ENCODE measurements at places on chromosomes 5 and 9.

DNA sequence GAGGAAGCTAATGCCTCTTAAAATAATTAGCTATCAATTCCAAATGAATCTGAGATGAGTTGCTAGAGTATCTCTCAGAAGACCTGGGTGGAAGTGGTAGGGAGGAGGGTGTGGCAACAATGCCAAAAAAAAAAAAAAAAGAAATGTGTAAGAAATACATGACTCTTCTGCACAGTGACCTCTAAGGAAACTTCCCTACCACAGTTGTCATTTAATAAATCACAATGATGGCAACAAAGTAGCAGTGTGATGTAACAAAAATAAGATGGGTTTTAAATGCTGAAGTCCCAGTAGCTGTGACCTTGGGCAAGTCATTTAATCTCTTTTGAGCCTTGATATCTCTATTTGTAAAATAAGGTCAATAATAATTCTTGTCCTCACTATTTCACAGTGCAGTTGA is 7.2 kb downstream of the FOXD1 start:
- H3K4me3 ChIP-seq: no peak overlapping the region
- no peak for DNase-seq
- H3K27me3 ChIP-seq: peaks cover 74% of the 10 kb centered on the region
- H3K4me1 ChIP-seq: peaks cover 8% of the 10 kb centered on the region

DNA sequence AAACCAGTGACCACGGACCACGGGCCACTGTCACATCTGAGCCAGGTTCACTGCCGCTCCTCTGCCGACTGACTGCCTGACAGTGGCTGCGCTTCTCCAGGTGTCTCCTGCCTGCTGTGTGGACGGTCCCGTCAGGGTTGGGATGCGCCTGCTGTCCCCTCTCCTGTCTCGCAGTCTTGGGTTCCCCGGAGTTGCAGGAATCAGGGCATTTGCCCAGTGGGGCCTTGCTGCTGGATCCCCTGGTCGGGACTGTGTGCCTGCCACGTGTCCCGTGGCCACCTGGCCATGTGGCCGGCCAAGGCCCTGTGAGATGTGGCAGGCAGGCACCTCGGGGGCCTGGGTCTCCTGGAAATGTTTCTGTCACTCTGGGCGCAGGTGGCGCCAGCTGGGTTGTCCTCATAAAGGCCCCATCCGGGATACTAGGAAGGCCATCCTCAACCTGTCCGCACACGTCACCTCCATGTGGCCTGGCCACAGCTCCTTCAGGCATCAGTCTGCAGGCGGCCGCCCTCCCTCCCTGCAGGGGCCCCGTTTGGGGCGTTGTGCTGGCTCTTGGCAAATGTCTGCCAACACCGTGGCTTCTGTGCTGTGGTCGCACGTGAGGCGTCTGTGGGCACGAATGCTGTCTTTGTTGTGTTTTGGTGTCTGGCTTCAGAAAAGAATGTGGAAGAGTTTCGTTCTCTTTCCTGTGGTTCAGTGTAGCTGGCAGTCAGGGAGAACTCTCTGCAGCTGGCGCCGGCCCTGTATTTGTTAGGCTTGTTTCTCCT is 6.4 kb upstream of the TOR4A start:
- peaks cover 62% of the 10 kb centered on the region for H3K36me3 ChIP-seq
- H3K4me3 ChIP-seq: no peak overlapping the region
- DNase-seq: no peak

GRCh38 chr9:92342825-92343488 is 17.2 kb downstream of the CENPP start:
- peak; percentile 36 for DNase-seq
- no peaks in the 10 kb centered on the region for H3K4me1 ChIP-seq
- H3K27ac ChIP-seq: peak overlapping the region; percentile 13
- no peaks in the 10 kb centered on the region for H3K27me3 ChIP-seq
- H3K36me3 ChIP-seq: peaks cover 25% of the 10 kb centered on the region

GRCh38 chr5:71744009-71744790 is 25.1 kb downstream of the CARTPT start:
- H3K27ac ChIP-seq: no peak overlapping the region
- no peak overlapping the region for H3K4me3 ChIP-seq
- no peaks in the 10 kb centered on the region for H3K4me1 ChIP-seq
- no peak for DNase-seq
- no peaks in the 10 kb centered on the region for H3K36me3 ChIP-seq
- no peaks in the 10 kb centered on the region for H3K27me3 ChIP-seq

DNA sequence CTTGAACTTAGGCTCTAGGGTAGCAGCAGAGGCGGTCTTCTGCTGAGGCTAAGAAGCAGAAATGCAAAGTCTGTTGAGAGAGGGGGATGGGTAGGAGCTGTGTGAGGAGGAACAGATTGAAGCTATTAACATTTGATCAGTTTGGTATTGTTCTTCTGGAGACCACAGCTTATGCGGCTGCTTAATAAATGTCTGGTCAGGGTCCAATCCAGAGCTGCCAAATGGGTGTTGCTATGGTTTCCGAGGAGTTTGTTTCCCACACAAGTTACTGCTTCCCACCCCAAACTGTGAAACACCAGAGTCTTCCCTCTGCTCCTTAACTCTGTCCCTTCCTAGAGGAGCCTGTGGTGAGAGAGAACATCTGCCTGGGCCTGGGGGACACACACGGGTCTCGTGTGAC is 142.2 kb upstream of the KLF4 start:
- DNase-seq: peak; percentile 99
- H3K27ac ChIP-seq: peak overlapping the region; percentile 94
- peaks cover 42% of the 10 kb centered on the region for H3K4me1 ChIP-seq
- H3K4me3 ChIP-seq: no peak overlapping the region
- H3K36me3 ChIP-seq: no peaks in the 10 kb centered on the region
- no peaks in the 10 kb centered on the region for H3K27me3 ChIP-seq

DNA sequence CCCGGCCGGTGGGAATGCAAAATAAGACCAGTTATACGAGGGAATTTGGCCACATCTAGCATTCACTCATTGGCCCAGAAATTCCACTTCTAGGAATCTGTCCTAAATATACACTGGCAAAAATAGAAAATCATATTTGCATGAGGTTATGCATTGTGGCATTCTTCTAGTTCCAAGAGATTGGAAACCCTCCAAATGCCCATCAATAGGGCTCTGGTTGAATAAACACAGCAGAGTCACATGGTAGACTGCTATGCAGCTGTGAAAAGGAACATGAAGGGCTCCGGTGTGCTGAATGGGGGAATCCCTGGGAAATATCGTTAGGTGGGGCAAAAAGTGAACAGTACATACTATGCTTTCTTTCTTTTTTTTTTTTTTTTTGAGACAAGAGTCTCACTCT is 36.8 kb downstream of the PTGES start:
- no peaks in the 10 kb centered on the region for H3K36me3 ChIP-seq
- H3K27me3 ChIP-seq: peaks cover 24% of the 10 kb centered on the region

- DNase-seq: no peak
- no peak overlapping the region for H3K27ac ChIP-seq
- H3K4me1 ChIP-seq: no peaks in the 10 kb centered on the region
- no peaks in the 10 kb centered on the region for H3K36me3 ChIP-seq
- no peak overlapping the region for H3K4me3 ChIP-seq
These were observed 86.2 kb downstream of the GCNT1 start for GRCh38 chr9:76545191-76545590.

DNA sequence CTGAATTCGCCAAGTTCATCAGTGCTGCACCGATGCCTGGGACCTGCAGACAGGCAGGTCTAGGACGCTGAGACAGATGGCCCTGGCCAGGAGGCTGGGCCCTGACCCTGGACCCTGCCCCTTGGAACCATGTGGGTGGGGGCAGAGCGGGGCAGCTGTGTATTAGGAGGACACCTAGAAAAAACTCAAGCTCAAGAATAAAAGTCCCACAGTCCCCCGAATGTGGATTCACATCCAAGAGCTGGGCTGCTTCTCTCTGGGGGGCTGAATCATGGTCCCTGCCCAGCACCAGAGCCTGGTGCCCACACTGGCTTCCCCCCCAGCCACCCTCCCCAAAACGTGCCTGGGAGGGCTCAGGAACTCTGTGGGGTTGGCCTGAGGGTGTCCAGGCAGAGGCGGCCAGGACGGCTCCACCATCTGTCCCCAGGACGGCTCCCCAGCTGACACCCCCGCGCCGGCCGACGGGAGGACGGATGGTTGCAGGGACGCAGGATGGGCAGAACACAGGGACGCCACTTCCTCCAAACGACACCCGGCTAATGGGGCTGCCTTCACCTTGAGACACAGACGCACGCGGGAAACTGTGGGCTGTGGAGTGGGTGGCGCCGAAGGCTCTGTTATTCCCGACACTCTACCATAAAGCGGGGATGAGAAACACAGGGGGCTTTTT is 34.9 kb downstream of the EXD3 start:
- no peak overlapping the region for H3K4me3 ChIP-seq
- no peaks in the 10 kb centered on the region for H3K27me3 ChIP-seq
- H3K36me3 ChIP-seq: peaks cover 5% of the 10 kb centered on the region
- H3K27ac ChIP-seq: peak overlapping the region; percentile 21
- no peak for DNase-seq

DNA sequence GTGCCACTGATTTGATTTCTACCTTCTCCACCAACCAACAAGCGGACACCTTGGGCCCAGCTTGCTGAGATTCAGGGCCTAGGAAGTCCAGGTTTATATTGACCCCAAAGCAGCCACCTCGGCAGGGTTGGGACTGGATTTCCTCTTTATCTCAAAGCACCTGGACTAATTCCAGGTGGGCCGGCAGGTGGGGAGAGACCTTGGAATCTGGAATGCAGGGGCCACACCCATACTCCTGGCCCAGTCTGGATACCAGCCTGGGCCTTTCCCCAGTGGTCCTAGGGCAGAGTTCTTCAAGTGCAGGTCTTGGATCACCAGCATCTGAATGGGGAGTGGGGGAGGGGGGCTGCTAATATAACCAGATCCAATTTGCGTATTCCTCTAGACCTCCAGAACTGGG is 93.1 kb downstream of the PCDH1 start:
- no peak overlapping the region for H3K27ac ChIP-seq
- H3K4me1 ChIP-seq: peaks cover 16% of the 10 kb centered on the region
- H3K4me3 ChIP-seq: no peak overlapping the region
- no peaks in the 10 kb centered on the region for H3K36me3 ChIP-seq

DNA sequence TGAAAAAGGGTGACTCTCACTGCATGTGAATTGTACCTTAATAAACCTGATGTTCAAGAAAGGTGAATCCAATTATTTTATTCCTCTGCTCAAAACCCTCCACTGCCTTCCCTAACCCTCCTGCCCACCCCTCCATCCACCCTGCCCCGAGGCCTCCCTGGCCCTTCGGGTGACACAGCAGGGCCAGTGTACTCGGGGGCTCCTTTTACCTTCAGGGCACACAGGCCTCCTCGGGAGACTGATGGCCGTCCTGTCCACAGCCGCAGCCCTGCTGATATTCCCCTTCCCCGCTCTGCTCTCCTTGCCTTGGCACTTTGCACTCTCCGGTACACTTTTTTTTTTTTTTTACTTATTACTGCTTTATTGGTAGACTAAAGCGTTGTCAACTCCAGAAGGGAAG is 234.0 kb downstream of the CACNA1B start:
- no peak for DNase-seq
- no peaks in the 10 kb centered on the region for H3K27me3 ChIP-seq
- no peak overlapping the region for H3K27ac ChIP-seq
- no peak overlapping the region for H3K4me3 ChIP-seq

- H3K27me3 ChIP-seq: no peaks in the 10 kb centered on the region
- no peak overlapping the region for H3K27ac ChIP-seq
- no peak for DNase-seq
These were observed 51.8 kb upstream of the TGFBR1 start for GRCh38 chr9:99052815-99053715.

DNA sequence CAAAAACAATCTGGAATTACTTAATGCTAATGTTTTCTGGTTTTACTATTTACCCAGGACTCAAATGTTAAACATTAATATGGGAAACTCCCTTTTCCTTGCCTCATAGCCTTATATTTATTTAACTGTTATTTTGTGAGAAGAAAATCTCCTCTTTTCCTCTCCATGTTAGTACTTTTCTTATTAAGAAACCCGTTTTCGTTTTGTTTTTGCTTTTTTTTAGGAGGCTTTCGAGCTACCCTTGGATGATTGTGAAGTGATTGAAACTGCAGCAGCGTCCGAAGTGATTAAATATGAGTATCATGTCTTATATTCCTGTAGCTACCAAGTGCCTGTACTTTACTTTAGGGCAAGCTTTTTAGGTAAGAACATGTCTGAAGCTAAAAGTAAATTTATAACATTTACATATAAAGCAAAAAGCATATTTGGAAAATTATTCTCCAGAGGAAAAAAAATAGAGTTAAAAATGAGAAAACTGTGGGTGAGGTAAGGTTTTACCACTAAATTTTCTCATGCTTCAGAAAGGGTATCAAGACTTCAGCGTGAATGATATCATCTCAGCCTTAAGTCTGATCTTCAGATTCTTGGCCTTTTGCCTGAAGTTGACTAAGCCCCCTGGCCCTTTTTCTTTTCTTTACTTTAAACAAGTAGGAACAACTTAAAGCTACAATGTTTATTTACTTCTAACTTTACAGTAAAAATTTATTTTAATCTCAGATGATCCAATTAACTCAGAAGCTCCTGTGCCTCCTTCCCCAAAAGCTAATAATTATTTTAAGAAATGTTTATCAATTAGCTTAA is 113.8 kb downstream of the RPS23 start:
- peak overlapping the region; percentile 82 for H3K27ac ChIP-seq
- no peak overlapping the region for H3K4me3 ChIP-seq
- peak; percentile 91 for DNase-seq
- H3K36me3 ChIP-seq: no peaks in the 10 kb centered on the region

- H3K27me3 ChIP-seq: no peaks in the 10 kb centered on the region
- H3K36me3 ChIP-seq: no peaks in the 10 kb centered on the region
- H3K27ac ChIP-seq: no peak overlapping the region
- H3K4me3 ChIP-seq: no peak overlapping the region
These were observed 204.1 kb upstream of the SMC2 start for GRCh38 chr9:103889989-103890388.

GRCh38 chr9:98701576-98701975 is 7.2 kb downstream of the GABBR2 start:
- no peaks in the 10 kb centered on the region for H3K36me3 ChIP-seq
- H3K27ac ChIP-seq: no peak overlapping the region
- DNase-seq: no peak

Measured in muscle of leg (tissue), 16 donors.